ENCODE measurements at places on chromosomes 2 and 18.

DNA sequence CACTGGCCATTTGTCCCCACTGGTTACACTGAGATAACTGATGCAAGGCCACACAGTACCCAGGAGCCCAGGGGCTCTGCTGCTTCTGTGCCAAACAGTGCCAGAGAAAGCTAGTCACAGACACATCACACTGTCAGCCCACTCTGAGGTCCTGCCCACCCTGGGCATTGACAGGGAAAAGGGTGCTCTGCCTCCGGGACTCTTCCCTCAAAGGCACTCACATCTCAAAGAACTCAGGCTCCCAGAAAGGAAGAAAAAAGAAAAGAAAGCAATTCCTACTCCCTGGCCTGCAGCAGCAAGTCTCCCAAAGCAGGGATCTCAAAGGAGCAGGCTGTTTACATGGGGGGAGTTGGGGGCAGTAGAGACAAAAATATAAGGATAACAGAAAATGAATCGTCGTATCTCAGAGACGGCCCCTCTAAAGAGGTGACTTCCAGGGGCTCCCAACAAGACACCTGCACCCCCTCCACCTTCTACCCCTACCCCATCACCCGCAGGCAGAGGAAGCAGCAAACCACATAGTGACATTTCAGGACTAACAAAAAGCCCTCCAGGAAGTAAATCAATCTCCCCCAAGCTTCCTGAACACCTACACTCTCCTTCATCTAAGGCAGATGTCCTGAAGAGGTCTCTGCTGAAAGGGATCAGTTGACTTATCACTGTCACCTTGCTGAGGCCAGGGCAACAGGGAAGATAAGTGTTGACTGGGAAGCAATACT lies 247.6 kb downstream of the TNS1 start:
- no peak for DNase-seq

- DNase-seq: no peak
Observed at GRCh38 chr2:240405133-240405532, 30.3 kb upstream of the GPC1 start.

DNA sequence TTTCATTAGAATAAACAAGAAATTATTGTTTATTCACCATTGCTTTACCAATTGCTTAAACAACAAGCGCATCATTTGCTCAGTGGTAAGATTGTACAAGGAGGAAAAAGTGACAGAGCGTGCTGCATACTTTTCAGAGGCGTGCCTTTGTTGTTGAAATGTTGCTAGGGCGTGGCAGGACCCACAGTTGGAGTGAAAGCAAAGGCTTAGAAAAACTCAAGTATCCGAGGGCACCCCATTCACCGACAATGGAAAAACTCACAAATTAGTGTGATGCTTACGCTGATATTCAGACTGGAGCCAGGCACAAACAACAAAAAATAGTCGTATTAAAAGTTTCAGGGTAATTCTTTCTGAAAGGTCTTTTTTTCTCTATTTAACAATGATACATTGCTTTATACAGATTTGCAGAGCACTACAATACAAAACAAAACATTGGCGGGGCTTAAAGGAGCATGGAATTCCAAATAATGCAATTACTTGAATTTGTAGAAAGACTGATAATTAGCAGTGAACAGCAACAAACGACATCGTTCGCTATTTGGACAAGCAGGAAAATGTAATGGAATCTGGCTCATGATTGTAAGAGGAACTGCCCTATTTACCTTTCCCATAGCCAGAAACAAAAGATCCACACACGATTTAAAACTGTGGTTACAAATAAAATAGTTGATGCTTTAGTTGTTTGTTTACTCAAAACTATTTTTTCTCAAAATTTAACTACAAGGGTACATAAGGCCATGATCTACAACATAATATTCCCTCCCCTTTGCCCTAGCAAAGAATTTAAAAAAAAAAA lies 37.8 kb upstream of the RTTN start:
- DNase-seq: peak; percentile 39

DNA sequence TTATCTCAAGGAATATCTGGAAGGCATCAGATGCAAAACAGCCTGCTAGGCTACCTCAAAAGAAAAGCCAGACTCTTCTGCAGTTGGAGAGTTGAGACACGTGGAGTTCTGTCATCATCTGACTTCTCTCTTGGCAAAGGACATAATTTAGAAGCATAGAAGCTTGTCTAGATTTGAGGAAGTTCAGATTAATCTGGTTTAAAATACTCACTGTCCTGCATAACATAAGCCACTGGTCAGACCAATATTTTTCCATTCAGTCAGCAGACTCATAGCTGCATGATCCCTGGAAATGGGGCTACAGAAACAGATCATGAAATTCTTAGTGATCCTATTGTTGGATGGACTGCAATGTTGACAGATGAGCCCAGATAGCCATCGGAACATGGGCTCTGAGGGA lies 349.0 kb downstream of the TXNL1 start:
- DNase-seq: no peak

DNA sequence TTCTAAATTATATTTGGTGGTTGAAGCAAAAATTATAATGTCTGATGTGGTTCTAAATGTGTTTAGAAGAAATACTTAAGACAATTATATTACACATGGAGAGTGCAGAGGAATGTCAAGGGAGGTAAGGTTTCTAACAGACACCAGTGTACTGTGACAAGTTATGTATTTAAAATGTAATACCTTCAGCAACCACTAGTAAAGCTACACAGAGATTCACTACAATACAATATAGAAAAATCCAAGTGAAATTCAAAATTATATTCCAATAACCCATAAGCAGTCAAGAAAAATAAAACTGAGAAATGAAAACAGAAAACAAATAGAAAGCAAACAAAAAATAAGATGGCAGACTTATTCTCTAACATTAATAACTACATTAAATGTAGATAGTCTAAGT lies 249.5 kb upstream of the KLHL14 start:
- DNase-seq: no peak

GRCh38 chr2:206071807-206072206 lies 14.2 kb downstream of the INO80D start:
- no peak for DNase-seq

- no peak for DNase-seq
Observed at GRCh38 chr18:64333584-64333983, 184.7 kb upstream of the LINC00305 start.

- DNase-seq: peak; percentile 85
Observed at GRCh38 chr18:22223254-22223964, 54.0 kb downstream of the GATA6 start.

- no peak for DNase-seq
Observed at GRCh38 chr18:32470460-32470713, 295 bp downstream of the GAREM1 start.

DNA sequence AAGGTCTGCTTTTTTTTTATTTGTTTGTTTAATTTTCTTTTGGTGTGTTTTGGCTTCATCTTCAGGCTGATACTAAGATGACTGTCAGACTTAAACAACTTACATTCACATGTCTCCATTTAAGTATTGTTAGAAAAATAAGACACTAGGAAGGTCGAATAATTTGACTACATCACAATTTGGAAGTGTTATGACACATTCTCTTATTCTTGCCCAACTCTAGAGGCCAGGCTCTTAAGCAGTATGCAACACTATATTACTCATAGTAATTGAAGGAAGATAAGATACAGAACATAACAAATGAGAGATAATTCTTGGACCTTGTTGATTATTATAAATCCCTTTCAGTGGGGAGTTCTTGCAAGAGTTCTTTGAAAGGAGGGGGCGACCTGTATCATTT lies 295.3 kb upstream of the COL3A1 start:
- DNase-seq: no peak

GRCh38 chr2:119068154-119068725 lies 90.3 kb downstream of the C1QL2 start:
- DNase-seq: no peak

GRCh38 chr18:54269893-54270844 lies 852 bp downstream of the POLI start:
- no peak for DNase-seq

GRCh38 chr18:67636597-67637385 lies 120.3 kb upstream of the DSEL start:
- peak; percentile 38 for DNase-seq

Measured in mucosa of descending colon (tissue), 3 donors.